ENCODE measurements at places on chromosomes 16 and 17.
A peak's percentile ranks its signal among the peaks of the same experiment; 100 is the strongest.

- DNase-seq = no peak
Observed at GRCh38 chr16:31708348-31708747, 165.3 kb upstream of the ZNF267 start.

- DNase-seq = no peak
Observed at GRCh38 chr16:67458121-67458641, 22.8 kb downstream of the ATP6V0D1 start.

- peak; percentile 54 for DNase-seq
Observed at GRCh38 chr17:80980397-80981061, 11.1 kb upstream of the CHMP6 start.

GRCh38 chr16:87119168-87119567, 198.0 kb downstream of the C16orf95 start:
- DNase-seq = no peak

DNA sequence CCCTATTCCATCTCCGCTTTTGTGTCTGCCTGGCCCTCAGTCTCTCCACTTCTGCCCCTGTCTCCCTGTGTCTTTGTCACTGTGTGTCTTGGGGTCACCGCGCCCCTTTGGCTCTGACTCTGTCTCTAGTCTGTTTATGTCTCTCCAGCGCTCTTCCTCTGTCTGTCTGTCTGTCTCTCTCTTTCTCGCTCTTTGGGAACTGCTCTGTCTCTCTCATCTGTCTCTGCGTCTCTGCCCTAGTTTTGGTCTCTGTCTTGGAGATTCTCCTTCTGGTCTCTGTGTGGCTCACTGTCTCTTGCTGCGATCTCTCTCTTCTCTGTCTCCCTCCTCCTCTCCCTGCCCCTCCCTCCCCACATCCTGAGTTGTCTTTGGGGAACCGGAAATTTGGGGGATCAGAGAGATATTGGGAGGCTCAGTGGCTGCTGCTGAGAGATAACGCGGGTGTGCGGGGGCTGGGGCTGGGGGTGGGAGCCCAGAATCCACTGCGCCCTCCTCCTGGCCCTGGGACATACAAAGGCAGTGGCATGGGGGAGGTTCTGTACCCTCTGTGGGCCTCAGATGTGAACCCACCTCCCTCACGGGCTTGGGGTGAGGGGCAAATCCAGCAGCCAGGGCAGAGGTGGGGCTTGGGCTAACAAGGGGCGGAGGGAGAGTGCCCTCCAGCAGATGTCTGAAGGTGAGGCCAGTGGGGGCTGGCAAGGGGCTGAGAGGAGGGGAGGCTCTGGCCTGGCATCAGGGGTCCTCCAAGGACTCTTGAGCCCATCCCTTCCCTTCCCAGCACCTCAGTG, 24.4 kb downstream of the LAT start:
- DNase-seq = no peak

DNA sequence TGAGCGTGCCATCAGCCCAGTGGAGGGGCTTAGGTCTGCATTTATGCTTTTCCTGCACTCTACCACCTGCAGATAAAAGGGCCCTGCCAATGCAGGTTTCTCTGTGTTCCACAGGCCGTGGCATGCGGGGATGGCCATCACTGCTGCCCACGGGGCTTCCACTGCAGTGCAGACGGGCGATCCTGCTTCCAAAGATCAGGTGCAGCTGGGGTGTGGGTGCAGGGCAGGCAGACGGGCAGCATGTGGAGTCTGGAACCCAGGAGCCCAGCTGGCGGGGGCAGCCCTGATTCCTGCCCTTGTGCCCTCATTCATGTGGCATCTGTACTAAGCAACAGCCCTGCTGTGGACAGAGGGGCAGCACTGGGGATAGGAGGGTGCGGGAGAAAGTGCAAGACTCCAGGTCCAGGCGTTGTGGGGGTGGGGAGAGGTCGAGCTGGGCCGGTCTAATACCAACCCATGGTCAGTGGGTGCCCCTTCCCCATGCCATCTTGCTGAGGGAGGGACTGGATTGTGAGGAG, 4.5 kb downstream of the GRN start:
- DNase-seq = no peak

DNA sequence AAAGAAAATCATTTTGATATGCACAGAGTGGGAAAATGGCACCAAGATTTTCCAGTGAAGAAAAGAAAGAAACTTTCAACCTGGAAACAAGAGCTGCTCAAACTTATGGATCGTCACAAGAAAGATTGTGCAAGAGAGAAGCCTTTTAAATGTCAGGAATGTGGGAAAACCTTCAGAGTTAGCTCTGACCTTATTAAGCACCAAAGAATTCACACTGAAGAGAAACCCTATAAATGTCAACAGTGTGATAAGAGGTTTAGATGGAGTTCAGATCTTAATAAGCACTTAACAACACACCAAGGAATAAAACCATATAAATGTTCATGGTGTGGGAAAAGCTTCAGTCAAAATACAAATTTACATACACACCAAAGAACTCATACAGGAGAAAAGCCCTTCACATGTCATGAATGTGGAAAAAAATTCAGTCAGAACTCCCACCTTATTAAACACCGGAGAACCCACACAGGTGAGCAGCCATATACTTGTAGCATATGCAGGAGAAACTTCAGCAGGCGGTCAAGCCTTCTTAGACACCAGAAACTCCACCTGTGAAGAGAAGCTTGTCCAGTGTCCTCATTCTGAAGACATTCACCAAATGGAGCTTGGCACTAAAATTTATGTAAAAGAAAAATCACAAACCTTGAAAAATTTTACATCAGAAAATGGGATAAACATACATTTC, 12.2 kb downstream of the ZNF75A start:
- no peak for DNase-seq

DNA sequence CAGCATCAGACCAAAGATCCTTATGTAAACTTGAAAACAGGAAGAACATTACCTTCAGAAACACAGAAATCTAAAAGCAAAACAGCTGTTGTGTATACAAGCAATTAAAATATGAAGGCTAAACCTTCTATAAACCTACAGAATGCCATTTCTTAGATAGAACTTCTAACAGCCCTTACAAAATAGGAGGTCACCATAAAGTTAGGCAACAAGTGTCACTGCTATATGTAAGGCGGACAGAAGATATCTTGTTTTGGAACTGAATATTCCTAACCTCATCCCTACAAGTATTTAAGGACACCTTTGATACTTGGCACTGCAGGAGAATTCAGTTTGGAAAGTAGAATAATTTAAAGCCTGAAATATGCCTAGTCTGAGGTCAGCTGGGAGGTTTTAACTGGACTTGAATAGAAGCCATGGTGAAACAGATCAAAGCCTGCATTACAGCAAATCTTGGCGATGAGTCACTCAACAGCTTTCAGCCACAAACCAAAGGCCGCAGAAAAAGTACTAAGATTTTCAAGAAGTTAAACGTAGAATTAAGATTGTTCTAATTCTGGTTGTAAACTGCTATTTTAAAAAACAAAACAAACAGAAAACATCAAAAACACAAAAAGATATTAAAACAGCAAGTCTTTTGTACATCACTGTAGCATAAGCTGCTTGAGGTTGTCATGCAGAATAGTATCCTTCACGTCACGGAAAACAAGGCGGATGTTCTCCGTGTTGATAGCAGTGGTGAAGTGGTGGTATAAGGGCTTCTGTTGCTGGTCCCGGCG, 42.7 kb downstream of the GNA13 start:
- no peak for DNase-seq

- DNase-seq = no peak
Observed at GRCh38 chr16:29962344-29962994, 590 bp downstream of the TMEM219 start.

- DNase-seq = no peak
Observed at GRCh38 chr16:30142672-30143346, 19.8 kb upstream of the MAPK3 start.

GRCh38 chr17:16934133-16934795, 37.7 kb downstream of the TNFRSF13B start:
- no peak for DNase-seq

GRCh38 chr17:67125417-67125816, 81.1 kb downstream of the CACNG1 start:
- peak; percentile 3 for DNase-seq

- no peak for DNase-seq
Observed at GRCh38 chr17:50289278-50289677, 15.0 kb downstream of the TMEM92 start.

GRCh38 chr16:56833243-56833970, 31.6 kb upstream of the SLC12A3 start:
- DNase-seq = no peak

DNA sequence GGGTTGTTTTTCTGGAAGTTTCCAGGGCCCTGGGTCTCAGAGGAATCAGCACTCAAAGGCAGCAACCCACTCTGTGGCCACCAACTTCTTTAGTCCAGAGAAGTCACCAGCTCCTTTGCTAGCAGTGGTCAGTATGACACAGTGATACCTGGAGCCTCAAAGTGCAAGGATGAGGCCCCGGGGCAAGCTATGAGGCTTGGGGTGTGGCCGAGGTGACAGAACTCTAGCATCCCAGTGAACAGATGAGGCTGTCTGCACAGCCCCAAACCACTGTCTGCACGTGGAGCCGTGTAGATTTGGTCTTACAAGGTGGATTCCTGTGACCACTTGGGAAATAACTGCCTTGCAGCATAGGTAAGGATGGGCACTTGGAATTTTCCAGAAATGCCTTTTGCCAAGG, 24.9 kb downstream of the TEKT5 start:
- no peak for DNase-seq

GRCh38 chr16:522320-523096, 5.0 kb upstream of the CAPN15 start:
- no peak for DNase-seq

DNA sequence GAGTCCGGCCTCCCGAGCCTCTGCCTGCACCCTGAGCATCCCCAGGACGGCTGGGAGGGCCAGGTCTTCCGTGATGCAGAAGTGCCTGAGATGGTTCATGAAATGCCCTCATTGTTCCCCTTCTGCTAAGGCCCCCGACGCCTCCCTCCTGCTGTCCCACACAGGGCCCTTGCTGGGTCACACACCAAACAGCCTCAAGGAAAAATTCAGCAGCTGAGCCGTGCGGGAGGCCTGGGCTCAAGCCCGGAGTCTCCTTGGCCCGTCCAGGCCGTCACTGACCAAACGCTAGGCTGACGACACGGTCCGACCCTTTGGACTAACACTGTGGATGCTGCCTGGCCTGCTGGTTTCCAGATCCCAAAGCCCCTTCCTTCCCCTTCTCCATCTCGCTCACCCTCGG, 90.2 kb downstream of the RTN4RL1 start:
- no peak for DNase-seq

- peak; percentile 17 for DNase-seq
Observed at GRCh38 chr16:67241008-67241900, 6.0 kb downstream of the FHOD1 start.

DNA sequence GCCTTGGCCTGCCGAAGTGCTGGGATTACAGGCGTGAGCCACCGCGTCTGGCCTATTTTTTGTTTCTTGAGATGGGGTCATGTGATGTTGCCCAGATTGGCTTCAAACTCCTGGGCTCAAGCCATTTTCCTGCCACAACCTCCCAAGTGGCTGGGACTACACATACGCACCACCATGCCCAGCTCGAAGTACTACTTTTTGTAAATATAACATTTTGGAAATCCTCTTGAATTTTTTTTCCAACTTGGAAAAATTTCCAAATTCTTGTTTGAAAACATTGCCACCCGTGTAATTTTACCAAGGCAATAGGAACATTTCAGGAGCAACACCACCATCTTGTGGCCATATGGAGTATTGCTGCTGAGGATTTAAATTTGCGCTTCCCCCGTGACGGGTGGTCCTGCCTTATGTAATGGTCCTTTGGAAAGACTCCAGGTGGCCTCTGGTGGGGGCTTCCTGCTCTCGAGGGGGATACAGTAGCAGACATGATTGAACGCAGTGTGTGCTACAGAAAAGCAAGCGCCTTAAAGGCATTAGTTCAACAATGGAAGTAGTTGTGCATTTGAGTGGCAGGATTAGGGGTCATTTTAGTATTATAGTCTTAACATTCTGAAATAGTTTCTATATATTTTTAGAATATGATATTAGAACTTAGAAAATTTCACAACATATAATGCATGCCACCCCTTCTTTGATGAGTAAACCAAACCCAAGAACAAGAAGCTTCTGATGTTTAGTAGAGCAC, 8.0 kb downstream of the FLYWCH1 start:
- DNase-seq = peak; percentile 65

DNA sequence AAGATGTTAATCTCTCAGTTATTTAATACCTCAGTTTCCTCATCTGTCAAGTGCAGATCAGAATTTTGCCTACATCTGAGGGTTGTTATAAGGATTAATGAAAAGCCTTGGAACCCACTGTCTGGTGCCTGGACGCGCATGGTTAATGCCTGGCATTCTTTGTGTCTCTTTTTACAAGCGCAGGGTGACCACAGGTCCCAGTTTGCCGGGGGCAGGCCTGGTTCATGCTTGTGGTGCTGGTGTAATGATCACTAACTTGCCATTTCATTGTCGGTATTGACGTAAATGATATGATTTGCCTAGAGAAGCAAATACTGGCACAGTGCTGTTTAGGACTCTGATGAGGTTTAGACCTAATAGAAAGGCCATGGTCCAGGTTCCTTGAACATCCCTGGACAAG, 23.1 kb downstream of the MRC2 start:
- DNase-seq = no peak

DNA sequence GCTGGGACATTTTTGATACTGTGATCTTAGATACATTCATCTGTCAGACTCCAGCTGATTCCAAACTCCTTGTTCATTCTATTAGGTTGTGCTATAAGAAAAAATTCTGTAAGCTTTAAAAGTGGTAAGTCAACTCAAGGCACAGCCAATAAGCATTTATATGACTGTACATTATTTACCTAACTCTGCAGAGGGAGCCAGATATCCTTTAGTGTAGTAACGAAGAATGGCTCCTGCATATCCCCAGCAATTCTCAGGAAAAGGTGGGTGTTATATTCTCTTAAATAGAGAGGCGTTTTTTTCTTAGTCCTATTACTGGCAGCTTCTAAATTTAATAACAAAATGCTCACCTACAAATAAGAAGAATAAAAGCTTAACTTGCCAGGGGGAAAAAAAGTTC, 374.3 kb upstream of the GOT2 start:
- DNase-seq = peak; percentile 2

- DNase-seq = peak; percentile 61
Observed at GRCh38 chr17:66673668-66674276, 161.1 kb upstream of the CACNG5 start.

DNA sequence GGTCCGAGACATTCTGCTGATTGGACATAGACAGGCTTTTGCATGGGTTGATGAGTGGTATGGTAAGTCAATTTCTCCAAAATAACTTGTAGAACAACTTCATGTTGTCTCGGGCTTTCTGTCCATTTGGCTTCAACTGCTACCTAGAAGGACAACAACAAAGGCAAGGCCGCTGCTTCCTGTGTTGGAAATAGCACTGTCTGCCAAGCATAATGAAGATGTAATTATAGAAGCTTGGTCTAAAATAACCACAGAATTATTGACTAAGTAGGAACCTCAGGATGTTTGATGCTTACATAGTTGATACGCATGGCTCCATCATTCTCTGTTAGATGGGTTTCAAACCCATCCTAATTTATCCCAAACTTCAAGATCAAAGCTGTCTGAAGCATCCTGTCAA, 42.3 kb upstream of the NOL11 start:
- DNase-seq = no peak

All from RKO (cell line).